CD8-positive, alpha-beta memory T cell (primary cell): ENCODE measurements at places on chromosomes 1 and 21. TPM values are rescaled to one million over a fixed set of nuclear protein-coding genes. Genes with fewer than 3 reads are reported as not detected.

SELP gene
- 2.7 TPM for polyA plus RNA-seq

LCE1C gene
- not detected for polyA plus RNA-seq

CLK2 gene
- 20.2 TPM for polyA plus RNA-seq

C1orf210 gene
- not detected for polyA plus RNA-seq

NPHS2 gene
- not detected for polyA plus RNA-seq

HSD11B1 gene
- polyA plus RNA-seq, result 0.30 TPM

GJB5 gene
- polyA plus RNA-seq, result not detected
